Stimulated activated CD4-positive, alpha-beta T cell treated with anti-CD3 and anti-CD28 coated beads, Interleukin-15, amount 100 ng/mL, for 1 hour (primary cell): ENCODE measurements at places on chromosomes 12 and 14.

- no peak for DNase-seq
Measured at GRCh38 chr12:51959211-51959610, 7.7 kb downstream of the ACVR1B start.

GRCh38 chr12:58639318-58639934 is 280.9 kb downstream of the LRIG3 start:
- no peak for DNase-seq

GRCh38 chr14:23182372-23183157 is 895 bp downstream of the SLC7A8 start:
- no peak for DNase-seq

- no peak for DNase-seq
Measured at GRCh38 chr12:64181430-64182291, 40.4 kb downstream of the KICS2 start.

DNA sequence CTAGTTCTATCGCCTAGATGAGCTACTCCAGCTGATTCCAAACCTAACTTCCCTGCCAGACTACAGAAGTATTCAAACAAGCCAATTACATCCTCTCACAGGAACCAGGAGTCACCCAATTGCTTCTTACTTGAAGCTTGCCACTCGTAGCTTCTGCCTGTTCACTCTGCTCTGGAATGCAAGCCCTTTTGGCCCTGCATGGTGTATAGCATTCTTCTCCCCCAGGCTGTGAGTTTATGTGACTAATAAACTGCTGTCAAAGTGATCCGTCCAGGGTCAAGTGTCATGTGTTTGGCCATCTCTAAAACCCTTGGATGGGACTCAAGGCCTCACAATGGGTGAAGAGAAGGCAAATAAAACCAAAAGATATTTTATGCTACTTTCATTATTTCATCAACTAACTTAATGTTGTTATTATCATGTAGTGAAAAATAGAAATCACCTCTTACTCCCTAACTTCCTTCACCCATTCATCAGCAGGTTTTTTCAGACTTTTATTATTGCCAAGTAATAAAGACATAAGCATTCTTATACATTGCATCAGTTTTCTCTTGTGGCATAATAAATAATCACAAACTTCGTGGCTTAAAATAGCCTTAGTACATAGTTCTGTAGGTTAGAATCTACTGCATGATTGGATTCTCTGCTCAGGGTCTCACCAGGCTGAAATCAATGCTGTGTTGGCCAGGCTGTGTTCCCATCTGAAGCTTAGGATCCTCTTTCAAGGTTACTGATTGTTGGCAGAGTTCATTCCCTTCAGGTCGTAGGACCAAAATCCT is 1981.7 kb upstream of the FLRT2 start:
- DNase-seq = no peak

DNA sequence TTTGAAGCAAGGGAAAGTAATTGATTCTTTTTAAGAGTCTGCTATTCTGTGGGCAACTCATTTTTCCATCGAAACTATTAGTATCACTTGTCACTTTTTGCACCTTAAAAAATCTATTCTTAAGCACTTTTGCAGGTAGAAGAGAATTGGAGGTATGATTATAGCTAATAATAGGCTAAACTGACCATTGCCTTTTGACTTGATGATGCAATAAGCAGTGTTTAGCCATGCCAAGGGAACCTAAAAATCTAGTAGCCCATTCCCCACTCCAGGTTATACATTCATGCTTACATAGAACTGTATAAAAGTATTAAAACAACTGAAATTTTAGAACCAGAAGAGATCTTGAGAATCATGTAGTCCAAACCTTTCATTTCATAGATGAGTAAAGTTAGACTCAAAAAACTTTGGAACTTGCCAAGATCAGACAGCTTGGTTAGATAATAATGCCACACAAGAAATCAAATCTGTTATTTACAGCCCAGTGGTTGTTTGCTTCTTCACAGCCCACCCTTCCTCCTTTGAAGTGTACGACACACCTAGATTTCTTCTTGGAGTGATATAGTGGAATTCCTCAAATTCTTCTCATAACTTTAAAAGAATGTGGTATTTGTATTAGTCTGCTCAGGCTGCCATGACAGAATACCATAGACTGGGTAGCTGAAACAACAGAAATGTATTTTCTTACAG is 21.7 kb upstream of the GARIN2 start:
- DNase-seq = no peak

DNA sequence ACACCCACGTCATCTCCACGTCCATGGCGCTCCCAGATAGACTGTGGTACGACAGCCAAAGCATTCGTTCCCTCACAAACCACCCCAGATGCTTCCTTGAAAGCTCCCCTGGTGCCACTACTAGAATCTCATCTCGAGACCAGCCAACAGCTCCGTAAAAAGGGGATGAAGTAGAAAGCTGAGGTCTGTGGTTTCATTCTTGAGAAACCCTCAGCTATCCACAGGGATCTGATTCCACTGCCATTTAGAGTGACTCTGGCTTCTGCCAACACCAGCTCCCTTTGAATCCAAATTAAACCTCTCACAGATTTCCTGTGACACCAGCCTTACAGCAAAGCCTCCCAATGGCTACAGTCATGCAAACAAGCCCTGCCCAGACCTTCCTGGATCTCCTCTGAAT is 18.5 kb upstream of the FOXN3 start:
- no peak for DNase-seq

- no peak for DNase-seq
Measured at GRCh38 chr14:42778984-42779383, 1172.3 kb downstream of the LRFN5 start.

DNA sequence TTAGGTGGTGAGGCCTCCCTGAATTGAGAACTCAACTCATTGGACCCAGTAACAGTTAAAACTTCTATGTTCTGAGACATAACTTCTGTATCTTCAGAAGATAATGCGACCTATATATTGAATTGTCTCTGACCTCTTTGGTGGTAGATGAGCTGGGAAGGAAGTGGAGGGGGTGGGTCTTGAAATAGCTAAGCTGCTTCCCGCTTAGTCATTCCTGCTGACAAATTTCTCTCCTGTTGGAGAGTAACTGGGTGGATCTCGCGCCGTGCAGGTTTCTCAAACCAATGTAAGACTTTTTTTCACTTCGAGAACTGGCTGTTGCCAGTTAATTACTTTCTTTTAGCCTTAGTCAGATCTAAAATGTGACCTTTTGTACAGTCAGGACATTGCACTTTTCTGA is 100.8 kb downstream of the PPHLN1 start:
- DNase-seq = no peak

DNA sequence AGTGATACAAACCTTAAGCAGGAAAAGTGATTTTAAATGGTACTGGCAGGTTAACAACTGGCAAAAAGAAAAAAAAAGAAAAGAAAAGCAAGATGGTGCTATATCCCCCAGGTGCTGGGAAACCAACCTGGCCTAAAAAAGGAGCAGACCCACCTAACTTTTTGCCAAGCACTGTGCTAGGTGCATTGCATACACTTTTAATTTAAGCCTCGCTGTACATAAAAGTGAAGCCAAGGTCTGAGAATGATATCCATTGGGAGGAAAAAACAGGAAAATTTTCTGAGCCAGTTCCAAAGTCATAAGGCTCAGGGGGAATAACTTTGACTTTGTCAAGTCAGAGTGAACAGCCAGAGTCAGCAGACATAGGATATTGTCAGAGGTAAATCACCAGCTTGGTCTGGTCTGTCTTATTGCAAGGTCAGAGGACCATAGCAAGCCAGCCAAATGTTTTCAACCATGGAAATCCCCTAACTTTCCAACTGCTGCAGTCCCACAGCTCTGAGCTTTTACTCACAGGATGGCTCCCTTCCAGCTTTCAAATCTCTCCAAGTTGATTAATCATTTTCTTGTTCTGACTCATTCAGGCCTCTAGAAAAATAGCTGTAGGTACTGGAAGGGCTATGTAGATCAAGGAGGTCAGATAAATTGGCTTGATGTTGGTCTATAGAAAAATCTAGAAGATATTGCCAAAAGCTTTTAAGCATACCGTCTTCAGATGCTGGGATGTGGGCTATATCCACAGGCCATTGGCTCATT is 412.9 kb downstream of the RAD51B start:
- DNase-seq = no peak

- DNase-seq = no peak
Measured at GRCh38 chr12:4628406-4628805, 20.4 kb downstream of the AKAP3 start.

GRCh38 chr12:119296535-119296934 is 38.0 kb upstream of the CCDC60 start:
- DNase-seq = no peak

GRCh38 chr14:77203611-77204458 is 22.2 kb downstream of the TMEM63C start:
- DNase-seq = no peak

DNA sequence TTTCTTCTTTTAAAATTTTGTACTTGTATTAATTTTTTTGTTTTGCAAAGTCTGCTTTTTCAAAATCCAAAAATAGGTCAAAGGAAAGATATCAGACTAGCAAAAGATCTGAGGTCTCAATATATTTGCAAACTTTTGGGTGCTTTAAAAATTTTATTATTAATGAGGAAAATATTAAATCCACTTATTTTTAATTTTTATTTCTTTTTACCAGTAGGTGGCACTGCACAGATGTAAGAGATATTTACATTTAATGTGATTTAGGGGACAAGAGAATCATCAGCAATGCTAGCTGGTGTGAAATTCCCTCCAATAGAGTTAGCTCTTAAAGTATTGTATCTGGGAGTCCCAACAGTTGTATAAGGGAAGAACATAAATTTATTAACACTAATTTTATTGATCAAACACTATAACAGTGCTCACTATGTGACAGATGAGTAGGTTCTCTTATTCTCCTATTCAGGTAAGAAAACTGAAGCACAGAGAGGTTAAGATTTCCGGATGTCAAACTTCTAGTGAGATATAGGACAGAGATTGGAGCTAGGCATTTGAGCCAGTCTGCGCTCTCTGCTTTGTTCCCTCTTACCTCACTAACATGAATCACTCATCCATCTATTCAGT is 30.5 kb downstream of the ALX1 start:
- no peak for DNase-seq

DNA sequence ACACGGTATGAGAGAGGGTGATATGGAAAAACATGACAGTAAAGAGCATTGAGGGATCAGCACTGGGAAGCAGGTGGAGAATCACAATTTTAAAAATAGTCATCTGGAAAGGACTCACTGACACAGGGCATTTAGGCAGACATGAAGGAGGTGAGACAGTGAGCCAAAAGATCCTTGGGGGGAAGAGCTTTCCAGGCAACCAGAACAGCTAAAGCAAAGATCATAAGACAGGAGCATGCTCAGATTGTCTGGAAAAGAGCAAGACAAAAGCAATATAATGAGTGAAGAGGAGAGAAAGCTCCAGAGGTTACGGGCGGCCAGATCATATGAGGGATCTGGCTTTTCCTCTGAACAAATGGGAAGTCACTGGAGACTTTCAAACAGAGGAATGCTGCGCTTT is 63.9 kb downstream of the DENND5B start:
- DNase-seq = no peak

- DNase-seq = no peak
Measured at GRCh38 chr12:53122961-53123468, 19.7 kb downstream of the SOAT2 start.

- no peak for DNase-seq
Measured at GRCh38 chr14:37864861-37865718, 269.7 kb downstream of the TTC6 start.

GRCh38 chr14:54854181-54854580 is 48.4 kb downstream of the GCH1 start:
- no peak for DNase-seq

GRCh38 chr12:10140001-10140400 is 10.0 kb upstream of the CLEC7A start:
- no peak for DNase-seq

DNA sequence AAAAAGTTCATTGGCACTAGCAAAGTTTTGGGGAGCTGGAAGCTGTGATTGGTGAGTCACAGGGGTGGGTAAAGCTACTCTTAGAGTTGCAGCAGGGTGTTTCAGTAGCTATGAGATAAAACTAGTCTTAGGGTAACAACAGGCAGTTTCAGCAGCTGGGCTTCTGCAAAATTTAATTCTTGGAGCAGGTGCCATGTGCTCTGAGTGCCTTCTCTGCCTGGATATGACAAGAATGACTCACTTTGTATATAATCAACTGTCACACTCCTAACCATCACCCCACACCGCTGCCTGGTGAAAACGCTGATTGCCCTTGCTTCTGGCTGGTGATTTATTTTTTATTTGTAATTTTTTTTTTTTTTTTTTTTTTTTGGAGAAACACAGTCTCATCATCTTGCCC is 10.5 kb upstream of the PLBD2 start:
- DNase-seq = no peak

DNA sequence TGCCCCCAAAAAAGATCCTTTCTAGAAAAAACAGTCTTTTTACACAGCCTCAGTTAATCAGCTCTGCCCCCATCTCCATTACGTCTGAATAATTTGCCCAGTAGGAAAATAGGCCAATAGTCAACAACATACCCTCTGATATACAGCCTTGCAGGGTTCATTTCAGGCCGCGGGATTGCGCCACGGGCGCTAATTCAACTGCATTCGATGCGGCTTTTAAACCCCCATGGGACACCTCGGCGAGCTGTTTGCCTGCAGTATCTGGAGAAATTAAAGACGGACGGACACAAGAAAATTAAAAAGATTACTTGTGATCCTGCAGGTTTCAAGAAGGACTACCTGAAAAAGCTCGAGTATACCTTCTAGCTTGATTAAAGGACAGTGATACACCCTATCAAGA is 36.1 kb downstream of the ERP29 start:
- no peak for DNase-seq

DNA sequence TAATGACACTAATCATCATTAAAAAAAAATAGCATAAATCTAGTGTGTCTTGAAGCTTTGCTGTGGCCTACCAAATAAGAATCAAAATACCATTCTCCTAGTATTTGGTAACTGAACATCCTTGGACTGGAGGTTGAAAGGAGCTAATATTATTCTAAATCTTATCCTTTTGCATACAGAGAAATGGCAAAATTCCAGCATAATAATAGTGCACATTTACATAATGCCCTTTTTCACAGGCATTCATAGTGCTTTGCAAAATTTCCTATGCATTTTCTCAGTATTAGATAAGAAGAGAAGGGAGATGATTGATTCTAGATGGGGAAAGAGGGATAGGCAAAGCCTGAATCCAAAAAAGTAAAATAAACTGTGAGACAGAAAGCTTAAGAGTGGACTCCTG is 13.9 kb upstream of the CCDC196 start:
- no peak for DNase-seq

- DNase-seq = no peak
Measured at GRCh38 chr12:124140944-124141486, 153.9 kb upstream of the RFLNA start.

DNA sequence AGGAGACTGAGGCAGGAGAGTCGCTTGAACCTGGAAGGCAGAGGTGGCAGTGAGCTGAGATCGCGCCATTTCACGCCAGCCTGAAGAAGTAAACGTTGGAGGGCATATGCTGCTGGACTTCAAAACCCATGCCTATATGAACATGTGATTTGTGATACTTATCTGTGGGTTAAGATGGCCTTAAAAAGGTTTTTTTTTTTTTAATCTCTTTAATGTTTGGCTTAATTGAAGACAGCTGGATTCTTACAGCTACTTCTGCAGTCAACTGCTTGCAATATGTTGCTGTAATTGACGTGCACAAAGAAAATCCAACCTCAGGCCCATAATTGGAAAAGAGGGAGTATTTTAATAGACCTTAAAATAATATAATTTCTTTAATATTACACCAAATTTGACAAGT is 1.5 kb upstream of the B3GNT4 start:
- no peak for DNase-seq

GRCh38 chr14:34038358-34039057 is 87.6 kb upstream of the EGLN3 start:
- DNase-seq = no peak

GRCh38 chr14:26204366-26204727 is 393.5 kb downstream of the NOVA1 start:
- DNase-seq = no peak
